Renal cortex interstitium (tissue), 15 donors: ENCODE measurements at places on chromosomes 2 and 18. TPM values are rescaled to one million over a fixed set of nuclear protein-coding genes. Genes with fewer than 3 reads are reported as not detected.

DNA sequence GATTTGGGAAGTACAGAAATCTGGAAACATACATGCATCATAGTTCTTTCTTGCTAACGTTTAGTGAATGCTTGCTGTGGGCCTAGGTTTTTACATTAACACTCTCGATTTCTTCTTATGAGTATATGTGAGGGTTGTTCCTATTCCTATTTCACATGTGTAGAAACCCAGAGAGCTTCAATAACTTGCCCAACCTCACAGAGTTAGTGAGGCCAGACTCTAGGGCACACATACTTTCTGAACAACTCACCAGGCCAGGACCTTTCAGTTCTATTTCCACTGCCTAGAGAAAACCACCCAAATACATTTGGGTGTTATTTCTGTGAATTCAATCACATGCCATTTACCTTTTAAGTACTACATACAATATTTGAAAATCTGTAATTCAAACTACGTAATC, 8.2 kb upstream of the KCTD1 start:
- DNase-seq: no peak

Gene TMEM198
- 3.6 TPM for polyA plus RNA-seq

DNA sequence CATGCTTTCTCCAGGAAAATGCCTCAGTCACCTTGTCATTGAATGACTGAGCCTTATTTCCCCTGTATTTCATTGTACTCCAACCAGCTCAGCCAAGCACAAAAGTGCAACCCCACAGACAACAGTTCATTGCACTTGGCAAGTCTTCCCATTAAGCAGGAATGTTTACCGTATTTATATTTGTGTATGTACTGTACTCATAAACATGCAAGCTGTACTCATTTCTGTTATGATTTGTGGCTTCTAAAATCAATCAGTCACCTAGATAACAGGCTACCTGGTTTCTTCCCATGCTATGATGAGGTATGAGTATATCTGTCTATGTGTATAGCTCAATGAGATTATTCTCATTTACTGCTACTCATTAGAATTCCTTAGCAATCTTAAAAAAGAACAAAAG, 505.5 kb upstream of the FAM98A start:
- DNase-seq: no peak

GRCh38 chr2:212337036-212337435, 201.6 kb downstream of the ERBB4 start:
- no peak for DNase-seq

Gene ASAP2
- polyA plus RNA-seq: 63.0 TPM

DNA sequence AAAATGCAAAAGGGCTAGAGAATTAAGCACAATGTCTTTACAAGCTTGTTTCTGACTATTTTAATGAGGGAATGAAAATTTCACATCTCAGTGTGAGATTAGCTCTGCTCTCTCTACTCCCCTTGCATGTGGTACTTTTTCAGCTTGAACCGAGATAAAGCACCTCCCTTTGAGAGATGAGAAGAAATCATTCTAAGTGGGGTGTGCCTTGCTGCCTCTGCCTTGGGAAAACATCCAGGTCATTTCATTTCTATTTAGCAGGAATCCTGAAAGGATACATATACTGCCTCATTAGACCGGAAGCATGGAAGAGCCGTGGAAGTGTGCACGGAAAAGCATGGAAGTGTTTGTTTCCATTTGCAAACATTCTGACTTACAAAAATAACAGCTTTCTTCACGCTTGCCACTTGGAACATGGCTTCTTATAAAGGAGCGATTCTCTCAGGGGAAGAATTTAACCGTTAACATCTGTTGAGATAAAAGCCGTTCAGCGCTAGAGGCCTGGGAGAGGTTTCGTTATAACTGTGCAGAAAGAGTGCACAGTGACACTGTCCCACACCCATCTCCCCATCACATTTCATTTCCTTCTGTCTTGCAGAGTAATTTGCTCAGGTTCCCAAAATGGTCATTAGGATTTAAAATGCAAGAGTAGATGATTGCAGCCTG, 16.7 kb downstream of the NOSTRIN start:
- DNase-seq: no peak

GRCh38 chr2:42047488-42048298, at the start of gene PKDCC:
TSS of gene PKDCC (plus strand) at chr2:42048021. CDS start at chr2:42048200, 179 bp downstream.
- DNase-seq: peak; percentile 87

- DNase-seq: no peak
These were observed 51.4 kb downstream of the TFCP2L1 start for GRCh38 chr2:121233486-121234110.

DNA sequence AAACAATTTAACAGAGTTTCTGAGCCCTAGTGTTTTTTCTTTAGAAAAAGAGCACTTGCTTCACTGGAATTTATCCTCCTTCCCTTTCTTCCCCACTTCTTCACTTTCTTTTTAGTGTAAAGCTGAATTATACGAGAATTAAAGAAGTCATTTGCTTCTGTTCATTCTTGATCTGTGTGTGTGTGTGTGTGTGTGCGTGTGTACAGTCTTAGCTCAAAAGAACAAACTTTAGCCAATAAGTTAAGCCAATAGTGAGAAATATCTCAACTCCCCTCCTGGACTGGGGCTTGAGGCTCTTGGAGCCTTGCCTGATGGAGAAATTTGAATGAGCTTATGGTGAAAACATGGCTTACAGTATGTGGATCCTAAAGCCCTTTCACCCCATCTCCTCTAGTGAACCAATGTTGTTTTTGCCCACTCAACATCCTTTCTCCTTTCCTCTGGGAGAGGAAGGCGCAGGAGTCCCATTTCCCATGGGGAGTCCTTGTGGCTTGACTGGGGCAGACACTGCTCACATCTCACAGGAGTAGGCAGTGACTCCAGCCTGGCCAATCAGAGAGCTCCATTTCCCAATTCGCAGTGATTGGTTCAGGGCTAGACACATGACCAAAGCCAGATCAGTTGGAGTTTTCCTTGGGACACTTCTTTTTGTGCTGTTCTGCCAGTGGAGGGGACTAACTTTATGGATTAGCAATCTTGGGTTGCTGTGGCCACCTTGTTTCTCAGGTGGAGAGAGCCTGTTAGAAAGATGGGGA, 16.3 kb upstream of the MYO3B start:
- DNase-seq: no peak

DNA sequence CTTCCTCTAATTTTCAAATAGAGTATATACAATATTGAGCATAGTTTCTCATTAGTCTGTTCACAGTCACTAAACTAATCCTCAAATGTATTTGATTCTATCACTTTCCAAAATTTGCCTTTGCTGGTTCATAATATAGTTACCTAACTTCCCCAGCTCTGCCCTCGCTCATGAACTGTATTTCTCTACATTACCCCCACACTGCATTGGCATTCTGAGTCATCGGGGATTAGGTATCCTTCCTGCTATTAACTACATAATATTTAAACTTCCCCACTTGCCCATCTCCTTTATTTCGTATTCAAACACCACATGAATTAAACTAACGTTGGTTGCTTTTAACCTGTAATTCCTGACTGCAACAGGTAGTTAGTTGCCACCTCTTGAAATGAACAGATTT, 14.8 kb upstream of the CLASP1 start:
- no peak for DNase-seq

DNA sequence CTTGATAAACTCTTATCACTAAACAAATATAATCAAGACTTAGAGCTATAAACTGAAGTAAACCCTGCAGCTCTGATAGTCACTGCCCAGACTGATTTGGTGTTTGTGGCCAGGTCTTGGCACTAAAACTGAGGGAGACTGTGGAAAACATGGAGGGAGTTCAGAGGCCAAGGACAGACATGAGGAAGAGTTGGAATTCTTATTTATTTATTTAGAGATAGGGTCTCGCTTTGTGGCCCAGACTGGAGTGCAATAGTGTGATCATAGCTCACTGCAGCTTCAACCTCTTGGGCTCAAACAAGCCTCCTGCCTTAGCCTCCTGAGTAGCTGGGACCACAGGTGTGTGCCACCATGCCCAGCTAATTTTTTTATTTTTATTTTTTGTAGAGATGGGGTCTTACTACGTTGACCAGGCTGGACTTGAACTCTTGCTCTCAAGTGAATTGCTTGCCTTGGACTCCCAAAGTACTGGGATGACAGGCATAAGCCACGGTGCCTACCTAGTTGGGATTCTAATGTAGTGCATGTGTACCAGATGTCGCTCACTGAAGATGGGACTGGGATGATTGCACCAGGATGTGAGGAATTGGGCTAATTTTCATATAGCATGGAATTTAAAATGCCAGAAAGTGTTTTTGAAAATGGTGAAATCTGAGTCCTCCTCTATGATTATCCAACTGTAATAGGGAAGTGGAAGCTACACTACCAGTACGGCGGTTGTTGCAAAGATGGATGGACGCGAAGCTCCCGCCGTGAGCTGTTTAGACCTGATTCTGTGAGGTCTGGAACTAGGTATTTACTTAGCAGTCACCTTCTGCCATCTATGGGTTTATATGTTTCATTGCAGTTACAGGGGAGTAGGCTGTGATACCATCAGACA, 52.7 kb upstream of the CTLA4 start:
- peak; percentile 53 for DNase-seq
